ENCODE measurements at places on chromosomes 5 and 9. TPM values are rescaled to one million over a fixed set of nuclear protein-coding genes. Genes with fewer than 3 reads are reported as not detected.

GRCh38 chr9:133707065-133707762, 30.9 kb downstream of the SARDH start:
- no peak for DNase-seq

The TEX48 gene
- total RNA-seq, result 1.4 TPM

The SNX30 gene
- total RNA-seq, result 5.4 TPM

DNA sequence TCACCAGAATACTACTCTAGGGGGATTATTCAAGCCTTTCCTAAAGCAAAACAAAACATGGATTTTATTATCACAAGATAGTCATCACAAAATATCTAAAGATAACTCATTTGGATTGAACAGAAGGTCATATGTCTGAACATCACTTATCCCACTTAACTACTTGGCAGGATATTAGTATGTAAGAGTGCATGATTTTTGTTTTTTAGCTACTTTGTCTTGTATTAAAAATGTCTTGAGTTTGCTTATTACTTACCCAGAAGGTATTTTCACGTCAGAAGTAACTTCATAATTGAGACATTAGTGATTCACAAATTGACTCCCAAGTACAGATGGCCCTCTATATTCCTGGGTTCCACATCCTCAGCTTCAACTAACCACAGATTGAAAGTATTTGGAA, 113.8 kb downstream of the TLE4 start:
- no peak for DNase-seq

DNA sequence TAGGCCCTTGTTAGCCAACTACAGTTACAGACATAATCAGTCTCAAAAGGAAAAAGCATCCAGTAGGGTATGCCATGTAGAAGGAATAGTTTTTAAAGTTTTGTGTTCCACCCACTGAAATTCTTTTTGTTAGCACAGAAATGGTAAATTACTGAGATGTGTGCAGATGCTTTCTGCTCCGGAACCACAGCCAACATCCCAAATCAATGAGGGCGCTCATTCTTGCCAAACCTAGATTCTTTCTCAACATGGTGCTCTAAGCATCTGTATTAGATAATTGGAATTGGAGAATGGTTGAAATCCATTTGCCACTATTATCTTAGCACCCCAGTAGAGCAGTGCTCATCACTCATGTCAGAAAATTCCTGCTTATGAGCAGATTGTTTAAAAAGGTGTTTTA, 127.8 kb downstream of the SEC61B start:
- no peak for DNase-seq

- DNase-seq, result no peak
Measured at GRCh38 chr9:114098936-114099668, at the start of gene KIF12. TSS of gene KIF12 (minus strand) at chr9:114099292. CDS start at chr9:114099276, 16 bp downstream.

- peak; percentile 22 for DNase-seq
Measured at GRCh38 chr5:36442352-36442751, 140.7 kb upstream of the RANBP3L start.

The TMEM174 gene
- not detected for total RNA-seq

The ANGPTL2 gene
- total RNA-seq, result not detected

DNA sequence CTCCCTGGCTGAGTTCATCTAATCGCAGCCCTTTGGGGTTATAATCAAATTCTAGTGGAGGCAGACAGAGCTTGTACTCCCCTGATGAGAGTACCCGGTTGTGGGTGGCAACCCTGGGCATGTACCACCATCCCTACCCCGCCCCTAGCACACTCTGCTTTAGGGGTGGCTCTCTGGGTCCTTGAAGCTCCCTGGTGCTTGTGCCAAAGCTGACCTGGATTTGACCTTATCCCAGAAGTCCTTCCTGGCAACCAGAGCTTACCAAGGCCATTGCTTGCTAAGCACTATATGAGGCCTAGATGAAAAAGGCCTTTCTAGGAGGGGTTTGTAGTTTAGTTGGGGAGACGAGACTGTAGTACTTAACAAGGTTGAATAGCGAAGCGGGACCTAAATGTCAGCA, 72.2 kb downstream of the RGS3 start:
- DNase-seq, result no peak

The HAPLN1 gene
- total RNA-seq, result not detected

DNA sequence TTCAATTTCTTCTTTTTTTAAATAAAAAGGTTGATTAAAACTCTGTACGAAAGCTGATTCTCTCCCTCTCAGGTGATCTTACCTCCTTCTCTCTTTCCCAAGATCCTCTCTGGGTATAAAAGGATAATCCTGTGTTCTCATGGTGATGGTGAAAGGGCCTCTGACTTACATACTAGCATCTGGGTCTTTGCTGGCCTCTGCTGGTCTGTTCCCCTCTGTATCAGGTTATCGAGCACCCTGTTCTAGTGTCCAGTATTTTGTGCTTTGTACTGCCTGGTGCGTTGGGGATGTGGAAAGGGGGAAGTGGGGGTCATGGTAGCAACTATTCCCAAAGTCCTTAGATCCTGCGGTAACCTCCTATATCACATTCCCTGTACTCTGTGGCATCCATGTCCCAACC, 328.9 kb downstream of the NR2F1-AS1 start:
- no peak for DNase-seq

GRCh38 chr5:72130351-72130761, 23.1 kb downstream of the MAP1B start:
- DNase-seq, result no peak
